ENCODE measurements at places on chromosomes 13 and 19.

DNA sequence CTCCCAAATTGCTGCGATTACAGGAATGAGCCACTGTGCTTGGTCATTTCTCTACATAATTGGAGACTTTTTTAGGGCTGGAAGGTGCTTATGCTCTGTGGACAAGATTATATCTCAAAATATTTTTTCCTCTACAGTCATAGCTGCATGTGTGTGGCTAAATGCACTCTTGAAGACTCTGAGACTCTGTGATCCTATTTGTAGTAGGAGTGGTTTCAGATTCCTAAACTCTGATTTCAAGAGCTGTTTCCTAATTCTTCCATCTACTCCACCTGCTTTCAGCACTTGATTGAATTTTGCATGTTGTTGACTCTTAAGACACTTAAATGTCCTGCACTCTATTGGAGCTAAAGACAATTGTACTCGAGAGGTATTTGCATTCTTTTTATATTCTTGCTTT, 78.0 kb downstream of the KLF5 start:
- no peak for DNase-seq

DNA sequence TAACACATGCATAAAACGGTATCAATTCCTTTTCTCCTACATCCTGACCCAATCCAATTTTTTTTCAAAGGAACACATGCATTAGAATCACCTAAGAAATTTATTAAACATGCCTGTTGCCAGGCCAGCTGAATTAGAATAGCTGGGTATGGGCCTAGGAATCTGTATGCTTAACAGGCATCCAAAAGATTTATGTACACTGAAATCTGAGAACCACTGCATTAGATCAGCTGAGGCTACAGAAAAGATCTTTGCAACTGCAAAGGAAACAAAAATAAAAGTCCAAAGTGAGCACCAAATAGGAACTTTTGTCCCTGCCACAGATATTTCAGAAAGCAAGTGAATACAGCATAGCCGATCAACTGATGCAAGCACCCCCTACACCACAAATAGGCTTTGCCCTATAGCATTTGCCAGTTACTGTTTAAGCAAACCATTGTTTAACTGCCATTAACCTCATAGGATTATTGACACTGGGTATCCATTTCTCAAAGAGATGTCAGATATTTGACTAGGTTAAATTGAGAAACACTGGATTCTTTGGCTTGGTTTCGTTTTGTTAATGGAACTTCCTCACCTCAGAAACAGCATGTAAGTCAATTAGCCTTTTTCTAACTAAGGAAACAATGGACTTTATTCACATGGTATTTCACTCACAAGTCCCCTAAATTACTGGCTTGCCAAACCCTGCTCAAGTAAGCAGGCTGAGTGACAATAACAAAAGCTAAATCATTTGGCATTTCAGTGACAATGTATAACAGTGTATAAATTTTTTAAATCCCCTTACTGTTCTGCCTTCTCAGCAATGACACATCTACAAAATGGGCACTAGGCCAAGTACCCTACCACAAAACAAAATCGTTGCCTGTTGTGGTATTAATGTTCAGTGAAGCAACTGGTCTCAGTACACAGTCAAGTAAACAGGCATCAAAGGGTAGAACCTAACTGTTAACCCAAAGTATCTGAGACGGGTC, 67.8 kb downstream of the SUCLA2 start:
- no peak for DNase-seq

DNA sequence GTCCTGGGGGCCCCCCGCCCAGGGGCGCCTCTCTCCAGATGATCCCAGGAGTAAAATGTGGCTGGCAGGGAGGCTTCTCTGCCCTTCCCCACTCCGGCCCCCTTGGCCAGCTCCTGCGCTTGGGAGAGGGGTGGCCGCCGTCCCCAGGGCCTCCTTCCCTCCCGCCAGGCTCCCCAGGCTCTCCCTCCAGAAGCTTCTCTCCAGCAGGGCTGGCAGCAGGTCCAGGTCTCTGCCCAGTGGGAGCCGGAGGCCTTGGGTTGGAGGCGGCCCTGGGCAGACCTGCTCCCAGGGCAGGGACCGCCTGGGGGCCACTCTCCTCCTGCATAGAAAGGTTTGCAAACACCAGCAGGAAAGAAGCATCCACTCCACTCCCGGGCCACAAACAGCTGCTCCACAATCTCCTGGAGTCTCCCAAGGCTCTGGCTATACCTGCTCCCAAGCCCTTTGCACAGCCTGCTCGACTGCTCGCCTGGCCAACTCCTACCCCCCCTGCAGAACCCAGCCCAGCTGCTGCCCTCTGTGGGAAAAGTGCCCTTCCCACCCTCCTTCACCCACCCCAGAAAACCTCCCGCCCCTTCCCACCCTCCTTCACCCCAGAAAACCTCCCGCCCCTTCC, 26.0 kb downstream of the SBNO2 start:
- DNase-seq: no peak

DNA sequence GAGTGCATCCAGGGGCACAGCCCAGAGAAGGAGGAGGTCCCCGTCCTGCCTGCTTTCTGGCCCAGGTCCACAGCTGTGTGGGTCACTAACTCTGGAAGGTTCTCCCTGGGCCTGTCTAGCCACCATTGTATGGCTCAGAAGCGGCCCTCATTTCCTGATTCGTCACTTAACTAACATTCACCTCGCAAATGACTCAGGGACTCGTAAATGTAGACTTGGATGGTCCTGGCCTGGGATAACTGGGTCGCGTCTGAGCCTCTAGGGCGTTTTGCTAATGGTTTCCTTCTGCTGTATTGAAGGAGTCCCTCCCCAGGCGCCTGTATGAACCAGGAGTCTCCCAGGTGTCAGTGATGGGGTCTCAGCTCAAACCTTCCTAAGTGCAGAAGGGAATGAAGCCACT, 162.8 kb downstream of the ZNF536 start:
- DNase-seq: no peak

DNA sequence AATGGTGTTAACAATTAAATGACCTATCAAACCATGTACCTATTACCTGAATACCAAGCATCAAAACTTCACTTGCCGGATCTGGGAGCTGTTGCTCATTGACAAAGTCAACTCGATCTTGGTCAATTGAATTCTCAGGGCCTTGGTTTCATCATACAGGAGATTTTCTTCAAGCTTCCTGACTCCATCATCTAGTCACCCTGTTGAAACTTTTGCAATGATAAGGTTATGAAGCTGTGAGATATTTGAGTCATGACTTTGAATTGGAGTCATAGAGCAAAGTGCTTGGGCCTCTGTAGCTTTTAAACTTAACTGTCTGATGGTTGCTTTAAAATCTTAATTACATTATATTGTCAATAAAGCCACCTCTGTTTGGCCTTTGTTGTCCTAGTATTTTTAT, 260.9 kb downstream of the COG6 start:
- DNase-seq: no peak

- DNase-seq: no peak
These were observed 21.9 kb downstream of the AP3D1 start for GRCh38 chr19:2129486-2129885.

DNA sequence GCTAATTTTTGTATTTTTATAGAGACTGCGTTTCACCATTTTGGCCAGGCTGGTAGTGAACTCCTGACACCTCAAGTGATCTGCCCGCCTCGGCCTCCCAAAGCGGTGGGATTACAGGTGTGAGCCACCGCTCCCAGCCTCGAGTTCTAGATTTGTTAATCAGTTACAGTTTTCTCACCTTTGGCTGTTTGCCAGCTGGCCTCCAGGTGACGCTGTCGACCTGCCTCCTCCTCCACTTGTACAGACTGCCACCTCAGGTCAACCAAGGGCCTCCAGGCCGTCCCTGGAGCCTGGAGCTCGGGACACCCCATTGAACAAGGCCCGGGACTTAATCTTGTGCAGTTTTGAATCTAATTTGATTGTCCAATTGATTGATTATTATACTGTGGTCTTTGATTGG, 45.5 kb downstream of the IER2 start:
- no peak for DNase-seq

GRCh38 chr13:79311386-79311785, 94.7 kb downstream of the RBM26 start:
- DNase-seq: no peak

DNA sequence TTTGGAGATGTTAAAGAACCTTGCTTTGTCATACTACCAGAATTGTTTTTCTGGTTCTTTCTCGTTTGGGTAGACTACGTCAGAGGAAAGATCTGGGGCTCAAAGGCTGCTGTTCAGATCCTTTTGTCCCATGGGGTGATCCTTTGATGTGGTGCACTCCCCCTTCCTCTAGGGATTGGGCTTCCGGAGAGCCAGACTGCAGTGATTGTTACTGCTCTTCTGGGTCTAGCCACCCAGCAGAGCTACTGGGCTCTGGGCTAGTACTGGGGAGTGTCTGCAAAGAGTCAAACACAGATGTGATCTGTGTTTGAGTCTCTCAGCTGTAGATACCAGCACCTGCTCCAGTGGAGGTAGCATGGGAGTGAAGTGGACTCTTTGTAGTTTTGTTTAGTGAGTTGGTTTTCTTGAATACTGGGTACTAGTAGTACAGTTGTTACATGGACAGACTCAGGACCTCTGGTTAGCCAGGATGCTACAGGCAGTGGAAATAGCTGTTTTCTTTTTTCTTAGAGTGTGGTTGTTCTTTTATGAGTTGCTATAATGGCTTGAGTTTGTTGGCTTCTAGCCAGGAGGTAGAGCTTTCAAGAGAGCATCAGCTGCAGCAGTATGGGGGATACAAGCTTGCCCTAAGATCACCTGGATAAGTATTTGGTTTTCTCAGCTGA, 34.4 kb downstream of the DNAJC15 start:
- DNase-seq: no peak

GRCh38 chr19:44839276-44839675, 6.8 kb upstream of the NECTIN2 start:
- DNase-seq: no peak

GRCh38 chr13:44415815-44416214, 42.2 kb downstream of the SERP2 start:
- no peak for DNase-seq

- DNase-seq: no peak
These were observed 27.3 kb downstream of the CHAF1A start for GRCh38 chr19:4429771-4430171.

GRCh38 chr13:79861731-79862130, 380.8 kb downstream of the NDFIP2 start:
- no peak for DNase-seq

DNA sequence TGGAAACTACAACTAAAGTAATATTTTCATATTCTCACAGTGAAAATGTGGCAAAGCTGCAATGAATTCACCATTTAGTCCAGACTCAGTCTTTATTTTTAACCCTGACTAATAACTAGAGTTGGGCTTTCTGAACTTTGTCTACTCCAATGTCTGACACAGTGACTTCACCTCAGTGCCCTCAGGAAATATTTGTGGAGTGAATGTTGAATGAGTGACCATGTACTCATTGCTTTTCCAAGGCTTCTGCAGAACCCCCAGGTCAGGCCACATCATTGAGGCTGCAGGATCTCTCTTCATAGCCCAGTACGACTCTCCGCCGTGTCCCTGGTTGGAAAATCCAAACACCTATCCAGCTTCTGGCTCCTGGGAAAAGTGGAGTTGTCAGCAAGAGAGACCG, 1.8 kb downstream of the ZNF175 start:
- DNase-seq: no peak

DNA sequence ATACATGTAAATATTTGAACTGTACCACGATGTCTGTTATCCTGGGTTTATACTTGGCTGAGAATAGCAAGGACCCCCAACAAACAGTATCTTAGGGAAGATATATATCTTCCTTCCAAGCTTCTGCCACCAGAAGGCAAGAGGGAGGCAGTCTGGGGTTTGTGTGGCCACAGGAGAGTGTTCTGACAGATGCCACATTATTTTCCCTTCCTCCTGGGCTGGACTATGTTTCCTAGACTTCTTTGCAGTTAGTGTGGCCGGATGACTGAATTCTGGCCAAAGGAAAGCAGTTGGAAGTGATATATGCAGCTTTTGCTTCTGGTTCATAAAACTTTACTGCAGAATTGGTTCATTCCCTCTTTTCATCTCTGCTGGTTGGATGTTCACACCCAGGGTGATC, 39.9 kb upstream of the TMTC4 start:
- no peak for DNase-seq

GRCh38 chr13:99373436-99373835, 66.2 kb upstream of the GPR183 start:
- no peak for DNase-seq

DNA sequence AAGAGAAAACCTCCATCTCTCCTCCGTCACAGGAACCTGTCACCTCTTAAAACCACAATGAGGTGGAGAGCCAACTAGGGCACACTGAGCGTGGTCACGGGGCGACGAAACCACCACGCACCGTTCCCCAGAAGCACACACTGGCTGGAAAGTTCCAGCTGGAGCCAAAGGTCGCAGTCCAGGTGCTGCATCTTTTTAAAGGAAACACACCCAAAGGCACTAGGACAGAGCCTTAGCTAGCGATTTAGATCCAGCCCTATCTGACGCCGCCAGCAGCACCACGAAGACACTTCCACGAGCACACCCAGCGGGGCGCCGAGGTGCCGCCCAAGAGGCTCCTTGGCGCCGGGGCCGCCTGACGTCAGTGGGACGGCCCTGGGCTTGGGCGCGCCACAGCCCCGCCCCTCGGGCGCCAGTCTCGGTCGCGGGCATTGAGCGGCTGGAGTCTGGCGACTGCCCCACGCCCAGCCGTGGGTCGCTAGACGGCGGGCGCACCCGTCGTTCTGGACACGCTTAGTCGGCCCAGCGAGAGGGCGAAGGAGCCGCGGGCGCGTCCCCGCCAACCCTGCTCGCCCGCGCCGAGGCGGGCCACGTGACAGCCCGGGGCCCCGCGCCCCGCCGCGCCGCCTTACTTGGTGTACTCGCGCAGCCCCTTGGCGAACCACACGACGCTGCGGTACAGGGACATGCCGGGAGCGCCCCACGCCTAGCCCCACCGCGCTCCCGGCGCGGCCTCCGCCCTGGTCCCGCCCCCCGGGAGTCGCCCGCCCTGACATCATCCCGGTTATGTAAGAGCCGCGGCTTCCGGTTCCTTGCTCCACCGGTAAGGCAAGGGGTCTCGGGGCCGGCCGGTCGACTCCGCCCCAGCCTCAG, at the start of gene DHRS12:
Gene DHRS12 (minus strand): TSS at position 742 of the 873 bp plus-strand sequence. CDS start 4,504 bp downstream, outside the sequence.
- peak; percentile 72 for DNase-seq

GRCh38 chr19:12665671-12666264, 774 bp downstream of the MAN2B1 start:
- no peak for DNase-seq

DNA sequence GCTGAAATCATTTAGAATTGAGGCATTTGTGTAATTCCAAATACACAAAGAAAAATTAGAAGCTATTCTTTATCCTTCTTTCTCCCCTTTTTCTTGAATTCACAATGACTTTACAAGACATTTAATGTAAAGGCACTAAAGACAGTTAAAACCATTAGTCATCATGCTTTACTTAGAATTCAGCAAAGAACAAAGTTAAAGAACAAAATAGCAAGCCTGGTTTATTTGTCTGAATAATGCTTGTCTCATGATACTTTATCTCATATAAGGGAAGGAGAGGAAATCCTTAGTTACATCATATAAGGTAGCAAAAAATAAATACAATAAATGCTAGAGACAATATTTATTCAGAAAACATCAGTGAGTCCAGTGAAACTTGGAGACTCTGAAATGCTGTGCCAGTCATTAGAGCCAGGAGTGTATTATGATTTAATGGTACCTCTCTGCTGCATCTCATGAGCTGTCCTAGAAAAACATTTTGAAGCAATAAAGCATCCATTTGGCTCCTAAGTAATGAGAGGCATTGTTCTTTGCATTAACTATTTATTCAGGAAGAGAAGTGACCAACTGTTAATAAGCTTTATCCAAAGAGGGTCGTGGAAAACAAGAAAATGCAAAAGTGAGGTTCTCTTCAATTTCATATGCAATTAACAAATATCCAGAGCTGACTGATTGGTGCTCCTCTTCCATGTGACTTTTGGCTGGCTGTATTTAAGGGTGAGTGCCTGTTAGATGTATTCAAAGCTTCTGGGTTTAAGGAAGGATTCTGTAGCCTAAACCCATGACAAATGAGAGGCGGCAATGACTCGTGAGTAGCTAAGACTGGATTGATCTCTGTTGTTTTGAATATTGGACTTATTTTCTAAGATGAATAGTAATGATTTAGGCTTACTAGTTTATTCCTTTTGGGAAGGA, 105.0 kb downstream of the DGKH start:
- no peak for DNase-seq
